ENCODE measurements at places on chromosomes 2 and 18.

- DNase-seq, result no peak
Measured at GRCh38 chr2:208819190-208819589, 412.6 kb downstream of the PTH2R start.

DNA sequence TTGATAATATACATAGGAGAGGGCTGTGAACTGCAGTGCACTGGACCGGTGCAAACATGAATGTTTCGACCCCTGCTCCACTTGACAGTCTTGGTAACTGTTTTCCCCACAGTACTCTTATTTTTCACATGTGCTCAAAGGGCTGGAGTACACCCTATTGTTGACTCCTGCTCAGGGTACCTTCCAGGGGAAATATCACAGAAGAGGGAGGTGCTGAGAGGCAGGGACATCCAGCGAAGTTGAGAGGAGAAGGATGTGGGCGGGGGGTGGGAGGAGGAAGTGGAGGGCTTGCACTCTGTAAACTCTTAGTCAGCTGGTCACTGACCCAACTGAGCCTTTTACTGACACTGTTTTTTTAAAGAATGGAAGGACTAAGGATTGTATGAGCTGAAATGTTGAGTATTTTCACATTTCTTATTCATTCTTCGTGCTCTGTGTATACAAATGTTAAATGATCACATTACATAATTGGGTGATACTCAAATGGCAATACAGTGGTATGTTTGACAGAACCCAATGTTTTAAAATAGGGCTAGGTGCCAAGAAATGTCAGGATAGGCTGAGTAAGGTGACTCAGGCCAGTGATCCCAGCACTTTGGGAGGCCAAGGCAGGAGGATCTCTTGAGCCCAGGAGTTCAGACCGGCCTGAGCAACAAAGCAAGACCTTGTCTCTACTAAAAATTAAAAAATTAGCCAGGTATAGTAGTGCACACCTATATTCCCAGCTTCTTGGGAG, 10.0 kb downstream of the INPP4A start:
- no peak for DNase-seq

DNA sequence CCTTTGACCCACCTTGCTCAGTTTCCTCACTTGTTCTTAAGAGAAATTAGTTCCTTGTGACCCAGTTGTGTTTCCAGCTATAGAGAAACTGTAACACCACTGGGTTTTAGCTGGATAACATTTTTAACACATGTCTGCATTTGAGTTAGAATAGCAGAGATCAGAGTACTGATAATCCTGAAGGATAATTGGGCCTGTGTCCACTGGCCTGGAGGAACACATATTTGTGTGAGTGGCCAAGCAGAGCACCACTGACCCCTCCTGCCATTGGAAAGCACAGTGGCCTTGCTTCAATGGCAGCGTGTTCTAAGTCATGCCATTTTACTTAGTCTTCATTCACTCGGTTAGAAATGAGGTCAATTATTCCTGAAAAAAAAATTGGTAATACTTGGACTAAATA, 42.6 kb downstream of the PKP4 start:
- no peak for DNase-seq

GRCh38 chr2:24491542-24492420, 727 bp downstream of the NCOA1 start:
- DNase-seq, result no peak

GRCh38 chr2:69997015-69997830, 35.8 kb upstream of the ASPRV1 start:
- DNase-seq, result no peak

GRCh38 chr18:57940166-57940660, 103.8 kb upstream of the NEDD4L start:
- DNase-seq, result no peak

DNA sequence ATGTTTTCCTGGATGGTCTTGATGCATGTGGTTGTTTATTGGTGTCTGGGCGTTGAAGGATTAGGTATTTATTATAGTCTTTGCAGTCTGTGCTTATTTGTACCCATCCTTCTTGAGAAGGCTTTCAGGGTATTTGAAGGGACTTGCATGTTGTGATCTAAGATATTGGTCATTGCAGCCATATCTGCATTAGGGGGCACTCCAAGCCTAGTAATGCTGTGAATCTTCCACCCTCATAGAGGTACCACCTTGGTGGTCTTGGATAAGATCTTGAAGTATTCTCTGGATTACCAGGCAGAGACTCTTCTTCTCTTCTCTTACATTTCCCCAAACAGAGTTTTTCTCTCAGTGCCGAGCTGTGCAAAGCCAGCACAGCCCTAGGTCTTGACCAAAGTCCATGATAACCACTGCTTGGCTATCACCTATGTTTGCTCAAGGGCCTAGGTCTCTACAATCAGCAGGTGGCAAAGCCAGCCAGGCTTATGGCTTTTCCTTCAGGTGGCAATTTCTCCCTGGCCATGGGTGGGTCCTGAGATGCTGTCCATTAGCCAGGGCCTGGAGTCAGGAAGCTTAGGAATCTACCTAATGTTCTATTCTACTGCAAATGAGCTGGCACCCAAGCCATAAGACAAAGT, 15.4 kb upstream of the PPP1R1C start:
- DNase-seq, result no peak

DNA sequence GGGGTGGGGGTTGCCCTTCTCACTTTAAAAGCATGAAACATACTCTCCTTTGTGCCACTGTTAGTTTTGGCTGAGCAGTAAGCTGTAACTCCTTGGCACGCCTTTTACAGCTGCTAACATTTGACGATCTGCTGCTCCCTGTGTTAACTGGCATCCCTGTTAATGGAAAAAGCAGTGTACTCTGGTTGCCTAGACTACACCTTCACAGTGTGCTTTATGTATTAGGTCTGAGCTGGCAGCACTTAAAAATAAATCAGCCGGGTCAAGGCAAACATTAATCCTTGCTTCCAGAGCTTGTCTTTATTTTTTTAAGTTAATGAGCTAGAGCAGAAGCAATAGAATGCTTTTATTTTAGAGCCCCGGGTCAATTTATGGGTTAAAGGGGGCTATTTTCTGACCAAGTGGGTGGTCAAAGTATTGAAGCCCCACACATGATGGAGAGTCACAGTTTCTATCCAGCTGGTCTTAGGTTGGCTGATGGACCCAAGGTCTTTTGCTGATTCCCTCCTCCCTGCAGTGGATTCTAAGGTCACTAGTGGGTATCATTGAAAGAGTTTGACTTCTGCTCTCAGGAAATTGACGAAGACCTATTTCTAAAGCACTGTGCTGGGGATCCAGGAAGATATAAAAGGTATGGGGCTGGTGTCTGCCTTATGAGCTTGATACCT, 54.5 kb downstream of the CFAP221 start:
- no peak for DNase-seq

- no peak for DNase-seq
Measured at GRCh38 chr18:57959278-57959677, 84.7 kb upstream of the NEDD4L start.

DNA sequence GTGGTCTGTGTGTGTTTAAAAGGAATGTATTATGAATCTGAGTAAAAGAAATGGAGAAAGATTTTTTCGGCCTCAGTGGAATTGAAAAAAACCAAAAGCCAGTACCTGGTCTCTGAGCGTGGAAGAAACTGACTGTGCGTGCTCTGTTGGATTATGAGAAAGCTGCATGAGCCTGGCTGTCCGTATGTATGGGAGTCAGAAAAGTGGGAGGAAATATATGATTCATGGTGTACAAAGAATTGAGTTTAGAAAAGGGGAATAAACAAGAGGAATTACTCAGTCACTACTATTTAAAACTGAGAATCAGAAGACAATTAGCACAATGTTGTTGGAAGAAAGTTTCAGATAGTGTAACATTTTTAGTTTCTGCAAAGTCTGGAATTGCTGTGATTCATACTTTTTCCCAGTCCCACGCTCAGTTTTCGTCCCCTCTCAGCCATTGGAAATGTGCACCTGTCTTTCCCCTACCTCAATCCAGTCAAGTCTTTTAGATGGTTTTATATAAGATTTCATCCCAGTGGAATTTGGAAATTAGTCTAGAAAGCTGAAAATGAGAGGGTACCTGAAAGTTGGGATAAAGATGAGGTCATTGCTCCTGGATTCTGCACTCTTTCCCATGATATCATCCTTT, 66.4 kb upstream of the CHMP1B start:
- no peak for DNase-seq

DNA sequence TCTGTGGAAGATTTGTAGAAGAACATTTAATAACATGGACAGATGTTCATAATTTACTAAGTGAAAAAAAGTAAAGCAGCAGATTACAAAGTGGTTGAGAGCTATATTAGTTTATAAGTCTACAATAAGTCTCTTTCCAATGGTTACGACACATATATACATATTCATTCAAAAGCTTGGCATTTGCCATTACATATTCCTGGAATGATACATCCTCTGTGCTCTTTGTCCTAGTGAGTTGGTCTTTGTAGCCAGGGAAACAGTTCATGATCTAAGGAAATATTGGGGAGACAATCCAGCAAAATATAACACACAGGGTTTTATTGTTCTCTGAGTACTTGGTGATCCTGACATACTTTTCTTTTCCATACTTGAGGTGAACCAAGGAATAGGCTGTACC, 32.5 kb upstream of the SOS1 start:
- DNase-seq, result no peak

GRCh38 chr18:71036783-71037182, 747.9 kb downstream of the SOCS6 start:
- DNase-seq, result no peak

GRCh38 chr2:149544692-149545091, 42.9 kb downstream of the MMADHC start:
- DNase-seq, result no peak

DNA sequence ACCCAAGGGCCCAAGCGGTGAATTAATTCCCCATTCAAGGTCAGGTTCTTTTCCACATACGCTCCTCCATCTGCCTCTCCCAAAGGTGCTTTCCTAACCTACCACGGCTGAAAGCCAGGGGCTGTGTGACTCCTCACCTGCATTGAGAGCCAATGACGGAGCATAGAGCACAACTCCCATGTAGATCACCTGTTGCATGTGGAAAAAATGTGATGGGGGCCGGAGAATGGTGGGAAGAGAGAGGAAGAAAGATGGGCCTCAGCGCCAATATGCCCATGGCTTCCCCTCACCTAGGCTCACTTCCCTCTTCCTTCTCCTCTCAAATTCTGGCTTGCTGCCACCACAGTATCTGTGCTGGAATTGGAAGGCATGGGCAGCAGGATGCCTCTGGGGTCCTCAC, 5.5 kb upstream of the ATRAID start:
- no peak for DNase-seq

GRCh38 chr18:49658823-49659404, 97.1 kb downstream of the LIPG start:
- no peak for DNase-seq

GRCh38 chr18:49663899-49664890, 102.3 kb downstream of the LIPG start:
- no peak for DNase-seq

DNA sequence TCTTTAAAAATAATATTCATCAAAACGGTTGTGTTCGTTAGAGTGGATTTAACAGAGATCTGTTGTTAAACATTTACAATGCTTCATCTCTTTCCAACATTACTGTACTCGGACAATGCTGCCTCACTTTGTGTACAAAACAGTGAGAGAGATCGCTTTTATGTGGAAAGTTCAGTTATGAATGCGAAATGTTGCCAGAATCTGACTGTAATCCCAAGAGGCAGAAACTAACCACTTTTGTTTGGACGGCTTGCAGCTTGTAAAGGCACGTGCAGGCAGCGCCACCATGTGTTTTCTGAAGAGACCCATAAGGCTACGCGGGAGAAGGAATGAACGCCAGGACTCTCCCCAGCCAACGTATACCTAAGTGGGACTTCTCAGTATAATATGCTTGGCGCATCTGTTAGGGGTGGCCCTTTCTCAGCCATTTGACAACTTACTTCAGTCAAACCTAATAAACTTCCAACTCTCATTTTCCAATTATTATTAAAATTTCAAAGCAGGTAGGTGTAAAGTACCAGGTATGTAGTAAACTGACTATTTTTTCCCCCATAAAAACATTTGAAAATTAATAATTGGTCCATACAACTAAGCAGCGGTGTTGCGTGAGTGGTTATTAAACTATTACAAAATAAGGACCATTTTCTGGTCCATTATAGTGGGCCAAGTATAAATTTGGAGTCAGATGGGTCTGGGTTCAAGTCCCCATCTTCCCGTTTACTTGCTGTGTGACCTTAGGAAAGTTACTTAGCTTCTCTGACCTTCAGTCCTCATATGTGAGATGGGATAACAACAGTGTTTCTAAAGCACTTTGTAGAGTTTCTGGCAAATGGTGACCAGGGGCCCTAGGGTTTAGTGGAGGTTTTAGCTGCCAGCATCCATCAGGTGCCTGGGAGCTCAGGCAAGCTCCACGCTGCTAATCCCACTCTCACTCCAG, 5.6 kb upstream of the NAPG start:
- DNase-seq, result no peak

GRCh38 chr2:238784671-238785527, 63.0 kb upstream of the TWIST2 start:
- peak; percentile 21 for DNase-seq

DNA sequence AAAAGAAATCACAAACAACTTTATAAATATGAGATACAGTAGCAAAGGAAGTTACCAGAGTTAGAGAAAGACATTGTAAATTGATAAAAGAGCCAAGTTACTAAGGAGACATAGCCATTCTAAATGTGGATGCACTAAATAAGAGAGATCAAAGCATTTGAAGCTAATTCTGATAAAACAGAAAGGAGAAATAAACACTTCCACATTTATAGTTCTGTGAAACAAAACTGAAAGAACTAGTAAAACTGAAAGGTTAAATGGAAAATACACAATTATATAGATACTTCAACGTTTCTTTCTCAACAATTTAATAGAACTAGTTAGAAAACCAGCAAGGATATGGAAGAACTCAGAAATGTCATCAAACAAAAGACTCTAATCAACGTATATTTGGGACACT, 309.0 kb upstream of the CDH2 start:
- no peak for DNase-seq

- DNase-seq, result no peak
Measured at GRCh38 chr2:233799716-233800115, 21.6 kb downstream of the MROH2A start.

- DNase-seq, result no peak
Measured at GRCh38 chr2:149595056-149595963, 7.7 kb upstream of the MMADHC start.

DNA sequence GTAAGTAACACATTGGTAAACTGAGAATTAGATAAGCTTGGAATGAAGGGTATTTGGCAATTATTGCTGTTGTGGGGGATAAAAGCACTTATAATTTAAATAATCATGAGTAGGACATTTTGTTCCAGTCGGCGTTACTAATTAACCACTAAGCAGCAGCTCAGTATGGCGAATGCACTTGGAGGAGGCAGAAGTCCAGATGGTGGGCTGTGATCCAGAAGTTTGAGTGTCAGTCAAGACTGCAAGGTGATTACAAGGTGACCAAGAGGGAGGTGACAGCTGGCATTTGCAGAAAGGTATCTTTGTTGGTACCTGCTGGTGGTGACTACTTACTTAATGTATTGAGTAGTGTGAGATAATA, 643.6 kb upstream of the FAM98A start:
- DNase-seq, result no peak

DNA sequence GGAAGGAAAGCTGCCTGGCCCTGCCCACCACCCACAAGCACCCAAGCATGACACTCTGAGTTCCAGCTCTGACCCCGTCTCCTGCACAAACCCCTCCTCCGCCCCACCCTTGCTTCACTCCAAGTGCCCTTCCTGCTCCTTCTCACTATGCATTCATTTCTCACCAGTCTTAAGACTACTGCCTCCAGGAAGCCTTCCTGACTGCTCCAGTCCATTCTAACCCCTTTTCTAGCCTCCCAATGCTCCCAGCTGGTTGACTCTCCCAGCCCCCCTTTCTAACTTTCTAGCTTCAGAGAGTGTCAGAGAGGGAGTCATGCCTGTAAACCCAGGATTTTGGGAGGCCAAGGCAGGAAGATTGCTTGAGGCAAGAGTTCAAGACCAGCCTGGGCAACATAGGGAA, 8.2 kb upstream of the NAGK start:
- no peak for DNase-seq

- DNase-seq, result no peak
Measured at GRCh38 chr18:63253014-63253413, 66.6 kb downstream of the BCL2 start.
